ENCODE measurements at places on chromosomes 5 and 9.

DNA sequence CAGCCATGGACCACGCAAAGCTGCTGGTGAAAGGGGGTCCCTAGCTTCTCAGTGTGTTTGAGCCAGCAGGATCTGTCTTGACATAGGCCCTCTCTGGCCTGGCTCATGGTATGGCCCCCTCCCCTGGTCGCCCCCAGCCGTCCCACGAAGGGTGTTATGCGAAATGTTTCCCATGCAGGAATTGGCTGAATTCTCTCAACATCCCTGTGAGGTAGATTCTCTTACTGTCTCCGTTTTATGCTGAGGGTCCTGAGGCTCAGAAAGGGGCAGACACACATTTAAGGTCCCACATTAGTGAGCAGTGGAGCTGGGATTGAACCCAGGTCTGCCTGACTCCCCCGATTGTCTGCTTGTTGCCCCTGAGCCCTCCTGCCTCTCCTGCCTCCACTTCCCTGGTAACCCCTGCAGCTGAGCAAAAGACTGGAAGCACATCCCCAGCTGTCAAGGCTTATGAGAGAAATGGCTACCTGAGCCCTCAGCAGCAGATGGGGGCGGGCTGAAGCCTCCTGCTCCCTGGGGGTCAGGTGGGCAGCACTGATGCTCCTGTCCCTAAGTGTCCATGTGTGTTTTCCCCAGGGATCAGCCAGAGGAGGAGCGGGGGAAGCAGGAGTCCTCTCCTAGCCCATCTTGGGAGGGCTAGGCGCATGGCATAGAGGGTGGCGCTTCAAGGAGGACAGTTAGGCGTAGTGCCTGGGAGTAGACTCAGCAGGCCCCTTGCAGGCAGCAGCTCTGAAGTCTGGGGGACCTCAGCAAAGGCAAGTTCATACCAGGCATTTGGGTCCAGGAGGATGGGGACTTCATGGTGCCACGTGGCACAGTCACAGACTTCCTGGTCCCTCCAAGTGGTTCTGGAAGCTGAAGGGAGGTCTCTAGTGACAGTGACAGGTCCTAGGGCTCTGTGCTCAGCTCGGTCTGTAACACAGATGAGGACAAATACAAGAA is 49.0 kb upstream of the GARNL3 start:
- no peak for DNase-seq

DNA sequence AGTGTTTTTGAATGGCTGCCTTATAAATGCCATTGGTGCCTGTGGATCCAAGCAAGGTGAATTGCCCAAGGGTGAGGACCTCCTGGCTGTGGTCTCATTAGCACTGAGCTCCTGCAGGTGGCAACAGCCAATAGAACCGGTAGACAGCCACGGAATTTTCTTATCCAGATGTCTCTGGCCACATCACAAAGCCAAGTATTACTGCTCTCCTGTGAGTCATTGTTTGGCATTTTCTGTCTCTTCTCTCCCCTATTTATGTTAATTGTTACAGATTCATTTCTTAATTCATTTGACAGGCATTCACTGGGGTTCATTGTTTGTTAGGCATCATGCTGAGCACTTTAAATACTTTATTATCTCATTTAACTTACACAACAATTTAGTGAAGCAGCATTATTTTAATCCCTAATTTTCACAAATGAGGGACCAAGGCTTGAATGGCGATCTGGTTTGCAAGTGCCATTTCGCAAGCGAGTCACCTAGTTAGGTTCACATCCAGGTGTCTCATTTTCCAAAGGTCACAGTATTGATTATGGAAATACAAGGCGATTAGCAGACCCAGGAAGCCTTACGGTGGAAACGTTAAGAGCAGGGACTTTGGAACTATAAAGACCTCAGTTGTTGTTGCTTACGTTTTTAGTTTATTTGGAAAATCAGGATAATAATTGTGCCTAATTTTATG is 58.2 kb upstream of the DPYSL3 start:
- DNase-seq, result no peak

GRCh38 chr5:40572391-40572790 is 107.3 kb upstream of the PTGER4 start:
- no peak for DNase-seq

- no peak for DNase-seq
These were observed 4.8 kb upstream of the GRIA1 start for GRCh38 chr5:153485641-153486040.

DNA sequence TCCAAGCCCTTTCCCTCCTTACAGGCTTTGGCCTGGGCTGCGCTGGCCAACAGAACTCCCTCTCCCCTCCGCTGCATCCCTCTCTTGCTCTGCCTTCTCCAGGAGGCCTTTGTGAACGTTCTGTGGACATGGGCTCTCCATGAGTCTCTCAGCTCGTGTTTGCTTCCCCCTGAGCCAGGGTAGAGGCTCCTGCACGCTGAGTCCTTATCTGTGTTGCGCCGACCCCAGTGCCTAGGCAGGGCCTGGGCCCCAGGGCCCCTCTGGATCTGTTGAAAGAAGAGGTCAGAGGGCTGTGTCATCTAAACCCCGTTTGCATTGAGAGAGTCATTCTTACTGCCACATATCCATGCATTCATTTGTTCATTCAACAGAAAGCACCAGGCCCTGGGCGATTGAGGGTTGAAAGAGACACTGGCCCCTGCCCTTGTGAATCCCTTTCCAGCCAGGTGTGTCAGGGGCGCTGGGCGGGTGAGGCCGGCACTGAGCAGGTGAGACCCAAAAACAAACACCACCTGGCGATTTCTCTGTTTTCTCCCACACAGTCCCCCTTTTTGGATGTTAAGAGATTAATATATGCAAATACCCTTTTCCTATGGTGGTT is 111.2 kb upstream of the IER5L start:
- DNase-seq, result no peak

GRCh38 chr9:99563364-99563763 is 258.3 kb upstream of the NR4A3 start:
- no peak for DNase-seq

GRCh38 chr9:91727316-91727861 is 222.6 kb downstream of the ROR2 start:
- no peak for DNase-seq

- no peak for DNase-seq
These were observed 1635.4 kb upstream of the C9orf72 start for GRCh38 chr9:29208670-29209069.

- no peak for DNase-seq
These were observed 17.2 kb downstream of the PITX1 start for GRCh38 chr5:135016861-135017290.

DNA sequence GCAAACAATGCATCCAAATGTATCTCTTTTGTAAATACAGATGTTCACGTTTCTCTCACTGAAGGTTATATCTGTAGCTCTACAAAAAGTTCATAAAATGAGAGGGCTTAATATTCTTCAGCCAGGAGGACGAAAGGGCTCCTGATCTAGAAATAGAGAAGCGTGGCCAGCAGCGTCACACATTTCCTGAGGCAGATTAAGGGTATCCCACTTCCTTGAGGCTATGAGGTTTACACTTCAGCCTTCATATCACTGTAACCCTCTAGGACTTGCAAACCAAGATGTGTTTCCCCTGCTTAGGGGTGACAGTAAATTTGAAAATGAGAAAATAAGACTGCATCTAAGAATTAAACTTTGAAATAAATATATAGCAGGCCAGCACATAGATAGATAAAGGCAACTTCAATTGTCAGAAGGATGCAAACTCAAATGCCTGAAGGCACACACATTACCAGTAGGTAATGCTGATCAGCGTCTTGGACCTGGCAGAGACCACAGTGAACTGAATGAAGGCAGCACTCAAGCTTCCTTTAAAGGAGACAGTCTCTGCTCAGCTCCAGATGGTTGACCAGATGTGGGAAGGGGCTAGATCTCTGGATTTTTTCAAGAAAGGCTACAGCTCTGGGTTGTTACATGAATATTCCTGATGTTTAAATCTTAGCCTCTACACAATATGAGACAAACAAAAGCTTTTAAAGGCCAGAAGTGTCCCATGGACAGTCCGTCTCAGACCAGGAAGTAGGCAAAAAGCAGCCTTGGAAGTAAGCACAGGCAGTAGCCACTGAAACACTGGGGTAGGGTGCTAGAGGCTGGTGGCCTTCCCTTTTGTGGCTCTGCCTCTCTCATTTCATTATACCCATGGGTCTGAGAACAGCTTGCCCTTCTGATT is 197.7 kb downstream of the MCTP1 start:
- DNase-seq, result no peak

DNA sequence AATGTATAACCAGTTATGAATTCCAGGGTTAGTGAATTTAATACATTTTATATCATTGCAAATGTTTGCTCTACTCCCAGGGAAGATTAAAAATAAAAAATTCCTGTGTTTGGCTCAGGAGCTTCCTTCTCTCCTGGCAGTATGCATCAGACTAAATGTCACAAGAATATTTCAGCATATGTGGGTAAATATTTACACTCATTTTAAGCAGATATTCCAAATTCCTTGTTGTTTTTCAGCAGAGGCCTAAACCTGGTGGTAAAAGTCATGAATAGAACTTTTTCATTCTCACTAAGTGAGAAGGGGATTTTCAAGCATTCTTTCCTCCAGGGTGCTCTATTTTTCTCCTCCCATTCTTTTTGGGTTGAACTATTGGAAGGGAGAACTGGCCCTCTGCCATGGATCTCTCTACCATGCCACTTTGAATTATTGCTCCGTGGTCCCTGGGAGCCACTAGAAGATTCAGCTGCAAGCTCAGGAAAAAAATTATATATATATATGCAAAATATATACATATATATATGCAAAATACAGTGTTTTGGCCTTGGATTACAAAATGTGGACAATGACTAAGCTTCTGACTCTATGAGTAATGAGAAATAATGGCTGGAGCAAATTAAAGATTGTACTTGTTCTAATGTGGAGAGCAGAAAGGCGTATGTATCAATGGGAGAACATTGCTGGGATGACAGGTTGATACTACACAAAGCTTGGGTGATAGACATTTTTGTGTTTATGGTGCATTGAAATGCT is 180.6 kb upstream of the PAPPA start:
- no peak for DNase-seq

GRCh38 chr5:92460505-92460904 is 1077.4 kb upstream of the ARRDC3 start:
- no peak for DNase-seq

GRCh38 chr9:35839926-35840325 is 10.9 kb downstream of the TMEM8B start:
- DNase-seq, result no peak

GRCh38 chr5:171841984-171842776 is 56.6 kb downstream of the SMIM23 start:
- DNase-seq, result no peak

- DNase-seq, result no peak
These were observed 3.7 kb downstream of the CNTLN start for GRCh38 chr9:17138503-17138902.
